H4 (cell line): ENCODE measurements at places on chromosomes 7 and 10. TPM values are rescaled to one million over a fixed set of nuclear protein-coding genes. Genes with fewer than 3 reads are reported as not detected.

DNA sequence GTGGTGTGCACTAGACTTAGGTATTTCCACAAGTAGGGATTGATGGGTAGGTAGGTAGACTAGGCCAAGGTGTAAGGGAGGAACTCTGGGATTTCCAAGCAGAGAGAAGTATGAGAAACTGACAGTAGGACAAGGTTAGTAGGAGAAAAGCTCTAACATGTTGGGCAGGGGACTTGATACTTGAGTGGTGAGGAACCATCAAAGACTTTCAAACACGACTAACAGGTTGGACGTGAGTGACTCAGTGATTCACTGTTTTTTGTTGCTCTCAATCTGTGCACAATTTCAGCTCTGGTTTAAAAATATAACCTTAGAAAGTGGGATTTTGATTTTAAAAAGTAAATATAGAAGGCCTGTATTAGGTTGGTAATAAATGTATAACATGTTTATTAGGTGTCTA is 44.4 kb downstream of the KLHDC10 start:
- DNase-seq = no peak

DNA sequence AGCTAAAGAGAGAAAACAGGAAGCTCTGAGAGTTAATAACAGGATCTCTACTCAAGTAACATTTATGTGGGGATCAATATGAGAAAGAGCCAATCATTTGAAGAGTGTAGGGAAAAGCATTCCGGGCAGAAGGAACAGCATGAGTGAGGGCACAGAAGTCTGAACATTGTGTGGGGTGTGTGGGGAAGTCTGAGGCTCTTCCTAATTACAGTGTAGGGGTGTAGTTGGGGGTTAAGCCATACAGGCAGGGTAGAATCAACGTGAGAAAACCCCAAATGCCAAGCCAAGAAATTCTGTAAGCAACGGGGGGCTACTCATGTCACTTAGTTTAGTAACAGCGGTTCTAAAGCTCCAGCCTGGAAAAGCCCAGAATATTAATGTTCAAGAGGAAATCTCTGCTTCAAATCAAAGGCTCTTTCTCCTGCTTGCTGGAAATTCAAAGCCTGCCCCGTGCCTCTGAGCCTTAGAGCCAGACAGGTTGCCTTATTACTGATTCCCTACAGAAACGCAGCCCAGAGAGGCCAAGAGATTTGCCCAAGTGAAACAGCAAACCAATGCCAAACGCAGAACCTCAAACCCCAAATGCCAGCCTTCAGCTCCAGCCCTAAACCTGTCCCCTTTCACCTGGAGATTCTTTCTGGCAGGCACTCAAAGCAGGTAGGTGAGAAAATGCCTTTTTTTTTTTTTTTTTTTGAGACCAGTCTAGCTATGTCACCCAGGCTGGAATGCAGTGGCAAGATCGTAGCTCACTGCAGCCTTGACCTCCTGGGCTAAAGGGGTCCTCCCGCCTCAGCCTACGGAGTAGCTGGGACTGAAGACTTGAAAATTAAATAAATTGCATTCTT is 36.1 kb downstream of the DNAJB12 start:
- no peak for DNase-seq

DNA sequence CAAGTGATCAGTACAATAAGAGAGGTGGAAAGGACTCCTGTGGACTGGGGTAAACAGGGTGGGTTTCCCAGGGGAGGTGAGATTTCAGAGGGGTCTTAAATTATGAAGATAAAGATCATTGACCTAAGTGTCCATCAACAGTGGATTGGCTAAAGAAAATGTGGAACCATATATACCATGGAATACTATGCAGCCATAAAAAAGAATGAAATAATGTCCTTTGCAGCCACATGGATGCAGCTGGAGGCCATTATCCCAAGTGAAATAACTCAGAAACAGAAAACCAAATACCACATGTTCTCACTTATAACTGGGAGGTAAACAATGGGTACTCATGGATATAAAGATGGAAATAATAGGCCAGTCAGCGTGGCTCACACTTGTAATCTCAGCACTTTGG is 28.9 kb upstream of the CUX1 start:
- no peak for DNase-seq

DNA sequence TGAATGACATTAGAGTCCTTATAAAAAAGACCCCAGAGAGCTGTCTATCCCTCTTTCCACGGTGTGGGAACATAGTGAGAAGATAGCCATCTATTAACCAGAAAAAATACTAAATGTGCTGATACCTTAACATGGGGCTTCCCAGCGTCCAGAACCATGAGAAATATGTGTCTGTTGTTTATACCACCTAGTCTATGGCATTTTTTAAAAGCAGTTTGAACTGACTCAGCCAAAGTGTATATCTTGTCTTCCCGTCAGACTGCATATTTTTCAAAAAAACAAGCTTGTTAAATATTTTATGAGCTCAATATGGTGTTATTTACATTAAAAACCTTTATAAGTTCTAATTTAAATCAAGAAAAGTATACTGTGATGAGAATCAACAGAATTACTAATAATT is 255.3 kb downstream of the HGF start:
- DNase-seq = no peak

- DNase-seq = no peak
Observed at GRCh38 chr10:90412582-90412981, 445.3 kb downstream of the HTR7 start.

DNA sequence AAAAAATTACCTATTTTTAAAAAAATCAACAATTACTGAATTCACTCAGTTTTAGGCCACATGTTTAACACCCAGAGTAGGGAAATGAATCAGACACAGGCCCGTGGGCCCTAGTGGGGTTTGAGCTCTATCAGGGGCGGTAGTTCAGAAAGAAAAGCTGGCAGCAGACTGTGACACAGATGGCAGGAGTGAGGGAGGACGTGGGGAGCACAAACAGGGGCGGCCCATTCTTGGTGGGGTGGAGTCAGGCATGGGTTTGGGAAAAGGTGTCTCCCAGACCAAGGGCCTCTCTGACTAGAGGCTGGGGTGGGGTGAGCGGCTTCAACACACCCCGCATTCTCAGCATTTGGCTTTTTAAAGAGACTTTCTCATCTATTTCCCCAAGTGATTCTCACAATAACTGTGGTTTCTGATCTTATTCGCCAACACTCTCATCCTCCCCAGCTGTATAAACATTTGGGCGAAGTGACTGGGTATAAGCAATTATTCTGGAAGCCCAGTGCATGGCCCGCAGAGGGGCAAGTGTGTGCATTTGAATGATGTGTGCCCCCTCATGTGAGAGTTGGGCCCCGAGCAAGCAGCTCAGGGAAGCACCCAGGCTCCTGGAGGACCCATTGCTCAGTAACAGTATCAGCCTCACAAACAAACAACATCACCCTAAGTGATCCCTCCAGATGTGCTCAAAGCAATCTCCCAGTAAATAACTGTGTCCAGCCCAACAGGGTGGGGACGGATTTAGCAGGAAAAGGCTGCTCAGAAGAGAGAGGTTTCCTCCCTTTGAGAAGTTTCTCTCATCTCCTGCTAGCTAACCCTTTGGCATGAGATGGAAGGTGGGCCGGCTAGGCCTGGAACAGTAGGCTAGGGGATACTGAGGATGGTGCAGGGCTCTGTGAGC is 437.6 kb upstream of the ZMIZ1 start:
- DNase-seq = no peak

- DNase-seq = no peak
Observed at GRCh38 chr10:118903251-118903650, 126.3 kb upstream of the NANOS1 start.

- DNase-seq = no peak
Observed at GRCh38 chr10:18549105-18549504, 102.3 kb downstream of the NSUN6 start.

- DNase-seq = no peak
Observed at GRCh38 chr7:98205162-98205845, 5.9 kb upstream of the BHLHA15 start.

- no peak for DNase-seq
Observed at GRCh38 chr7:69047151-69047754, 551.0 kb upstream of the AUTS2 start.

GRCh38 chr10:43671659-43672531 is 23.2 kb upstream of the ZNF32 start:
- peak; percentile 80 for DNase-seq

DNA sequence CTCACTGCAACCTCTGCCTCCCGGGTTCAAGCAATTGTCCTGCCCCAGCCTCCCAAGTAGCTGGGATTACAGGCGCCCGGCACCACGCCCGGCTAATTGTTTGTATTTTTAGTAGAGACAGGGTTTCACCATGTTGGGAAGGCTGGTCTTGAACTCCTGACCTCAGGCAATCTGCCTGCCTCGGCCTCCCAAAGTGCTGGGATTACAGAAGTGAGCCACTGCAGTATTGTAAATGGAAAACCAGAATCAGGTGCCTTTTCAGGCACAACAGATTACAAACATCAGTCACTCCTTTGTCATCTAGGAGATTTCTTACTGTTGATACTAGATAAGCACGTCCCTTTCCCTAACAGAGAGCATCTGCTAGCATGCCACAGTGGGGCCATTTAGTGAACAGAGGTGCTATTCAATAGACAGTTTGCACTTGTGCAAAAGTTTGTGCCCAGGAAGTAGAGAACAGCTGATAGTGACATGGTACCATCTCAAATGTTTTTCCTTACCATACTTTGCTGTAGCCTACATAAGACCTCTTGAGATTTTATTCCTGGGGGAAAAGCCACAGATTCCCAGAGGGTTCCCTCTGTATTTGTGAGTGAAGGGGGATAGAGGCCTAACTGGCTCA is 24.5 kb upstream of the WAC start:
- no peak for DNase-seq

DNA sequence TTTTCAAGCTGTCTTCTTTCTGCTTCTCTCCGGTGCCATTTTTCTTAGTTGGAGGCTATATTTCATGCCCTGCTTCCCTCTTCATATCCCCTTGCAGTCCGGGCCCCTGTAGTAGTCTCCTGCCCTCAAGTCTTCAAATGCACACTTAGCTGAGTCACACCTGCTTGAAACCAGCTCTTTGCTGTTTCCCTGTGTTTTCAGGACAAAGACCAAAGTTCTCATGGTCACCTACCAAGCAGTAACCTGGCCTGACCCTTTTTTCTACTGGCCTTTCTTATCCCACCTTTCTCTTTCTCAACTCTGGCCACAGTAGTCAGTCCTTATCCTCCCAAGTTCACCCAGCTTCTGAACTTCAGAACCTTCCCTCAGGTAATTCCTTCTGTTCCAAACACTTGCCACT is 28.5 kb downstream of the GLUD1 start:
- DNase-seq = no peak

The PCLO gene
- 2.4 and 2.7 TPM in 2 replicates for total RNA-seq

The CPA2 gene
- not detected in 2 replicates for total RNA-seq

The LGI1 gene
- total RNA-seq = 0.08 TPM in 1 of 2 replicates, not detected in the other

The FAM3C gene
- 55.7 and 57.7 TPM in 2 replicates for total RNA-seq

The TMEM196 gene
- total RNA-seq = not detected in 2 replicates

The RNF133 gene
- total RNA-seq = not detected in 2 replicates
